ENCODE measurements at places on chromosomes 2 and 18. TPM values are rescaled to one million over a fixed set of nuclear protein-coding genes. Genes with fewer than 3 reads are reported as not detected.

The MSTN gene
- polyA plus RNA-seq = not detected

The GCKR gene
- not detected for polyA plus RNA-seq

The GREB1L gene
- 0.29 TPM for polyA plus RNA-seq

The RAB6C gene
- not detected for polyA plus RNA-seq

The HOXD13 gene
- polyA plus RNA-seq = not detected

The ALLC gene
- polyA plus RNA-seq = not detected

The SCTR gene
- polyA plus RNA-seq = not detected

The MOGAT1 gene
- polyA plus RNA-seq = 0.63 TPM

The SAG gene
- polyA plus RNA-seq = not detected

The IL18RAP gene
- not detected for polyA plus RNA-seq

The ASIC4 gene
- 0.40 TPM for polyA plus RNA-seq

The TMEM247 gene
- polyA plus RNA-seq = not detected

The RHOB gene
- polyA plus RNA-seq = 5.5 TPM

The NETO1 gene
- 13.0 TPM for polyA plus RNA-seq

The FAM237A gene
- polyA plus RNA-seq = not detected

The CDK15 gene
- polyA plus RNA-seq = 0.16 TPM

The IL36B gene
- polyA plus RNA-seq = not detected

All from GM23338 (cell line).